ENCODE measurements at places on chromosomes 11 and 22.

DNA sequence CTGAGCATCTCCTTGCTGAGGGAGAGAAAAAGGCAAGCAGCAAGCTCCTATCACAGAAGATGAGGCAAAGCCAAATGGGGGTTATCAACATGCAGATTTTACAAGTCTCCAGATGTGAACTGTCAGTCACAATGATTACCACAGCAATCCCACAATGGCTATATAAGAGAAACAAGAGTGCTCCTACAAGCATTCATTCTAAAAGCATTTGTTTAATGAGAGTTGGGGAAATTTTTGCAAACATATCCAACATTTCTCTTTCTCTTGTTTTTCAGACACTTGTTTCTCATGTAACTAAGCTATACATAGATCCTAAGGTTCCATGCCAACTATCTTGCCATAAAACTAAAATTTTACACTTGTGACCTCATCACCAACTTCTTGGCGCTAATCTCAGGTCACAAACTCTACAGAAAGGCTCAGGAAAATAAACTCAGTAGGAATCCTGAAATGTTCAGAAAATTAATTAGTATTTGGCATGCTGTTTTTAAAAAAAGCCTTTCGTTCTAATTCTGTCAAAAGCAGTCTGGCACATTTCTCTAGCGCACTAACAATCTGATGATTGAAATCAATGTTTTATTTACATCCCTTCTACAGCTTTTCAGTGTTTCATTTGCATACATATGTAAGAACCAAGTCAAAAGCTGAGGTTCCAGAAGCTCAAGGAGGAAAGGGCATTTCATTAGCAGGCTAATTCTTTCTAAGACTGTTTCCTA is 199.5 kb downstream of the TTC28 start:
- DNase-seq, result no peak

- peak; percentile 80 for DNase-seq
Observed at GRCh38 chr11:8593935-8594909, at the start of gene STK33. Gene STK33 (minus strand): TSS chr11:8594228. CDS start chr11:8474905, 119,323 bp downstream.

- peak; percentile 45 for DNase-seq
Observed at GRCh38 chr11:35619116-35619854, 1.0 kb downstream of the FJX1 start.

DNA sequence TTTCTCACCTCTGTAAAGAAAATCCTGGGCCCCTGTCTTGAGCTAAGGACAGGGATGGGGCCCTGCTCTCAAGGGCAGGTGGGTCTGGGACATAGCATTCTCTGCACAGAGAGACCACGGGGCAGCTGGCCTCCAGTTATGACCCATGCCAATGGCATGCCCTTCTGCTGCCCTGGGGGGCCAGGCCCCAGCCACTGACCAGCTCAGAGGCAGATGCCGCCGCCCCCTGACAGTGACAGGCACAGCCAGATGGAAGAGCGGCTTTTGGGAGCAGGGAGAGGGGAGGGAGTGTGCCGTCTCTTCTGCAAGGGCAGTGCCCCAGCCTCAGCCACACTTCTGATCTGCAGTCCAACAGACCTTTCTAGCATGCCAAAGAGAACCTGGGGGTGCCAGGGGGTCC is 114.8 kb upstream of the NAV2 start:
- no peak for DNase-seq

- DNase-seq, result no peak
Observed at GRCh38 chr22:27150544-27150941, 493.2 kb downstream of the MIAT start.
